ENCODE measurements at places on chromosomes 7 and 10.

DNA sequence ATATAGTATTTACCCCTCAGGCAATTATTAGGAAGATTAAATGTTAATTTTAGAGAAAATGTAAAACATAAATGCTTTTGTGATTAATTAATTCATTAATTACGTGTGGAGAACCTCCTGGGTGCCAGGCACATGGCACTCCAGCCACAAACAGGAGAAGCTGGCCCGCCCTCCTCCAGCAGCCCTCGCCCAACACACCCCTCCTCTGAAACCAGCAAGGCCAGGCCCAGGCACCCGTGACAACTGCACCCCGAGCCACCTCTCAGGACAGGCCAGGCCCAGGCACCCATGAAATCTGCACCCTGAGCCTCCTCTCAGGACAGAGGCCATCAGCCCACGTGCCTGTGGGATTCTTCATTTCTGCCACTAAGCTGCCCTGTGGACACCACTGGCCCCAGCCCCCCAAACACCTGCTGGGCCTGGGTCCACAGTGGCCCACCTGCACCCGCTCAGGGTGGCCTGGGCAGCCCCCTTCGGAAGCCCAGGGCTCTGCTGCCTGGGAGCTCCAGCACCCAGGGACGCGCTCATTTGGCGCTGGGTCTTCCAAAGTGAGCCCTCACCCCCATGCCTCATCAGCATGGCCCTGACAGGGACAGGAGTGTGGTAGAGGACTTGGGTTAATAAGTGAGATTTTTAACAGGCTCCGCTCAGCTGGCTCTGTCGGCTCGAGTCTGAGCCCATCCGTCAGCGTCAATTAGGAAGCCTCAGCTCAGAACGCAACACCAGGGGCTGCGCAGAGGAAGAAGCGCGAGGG is 482.1 kb downstream of the DNAJB6 start:
- DNase-seq, result no peak

DNA sequence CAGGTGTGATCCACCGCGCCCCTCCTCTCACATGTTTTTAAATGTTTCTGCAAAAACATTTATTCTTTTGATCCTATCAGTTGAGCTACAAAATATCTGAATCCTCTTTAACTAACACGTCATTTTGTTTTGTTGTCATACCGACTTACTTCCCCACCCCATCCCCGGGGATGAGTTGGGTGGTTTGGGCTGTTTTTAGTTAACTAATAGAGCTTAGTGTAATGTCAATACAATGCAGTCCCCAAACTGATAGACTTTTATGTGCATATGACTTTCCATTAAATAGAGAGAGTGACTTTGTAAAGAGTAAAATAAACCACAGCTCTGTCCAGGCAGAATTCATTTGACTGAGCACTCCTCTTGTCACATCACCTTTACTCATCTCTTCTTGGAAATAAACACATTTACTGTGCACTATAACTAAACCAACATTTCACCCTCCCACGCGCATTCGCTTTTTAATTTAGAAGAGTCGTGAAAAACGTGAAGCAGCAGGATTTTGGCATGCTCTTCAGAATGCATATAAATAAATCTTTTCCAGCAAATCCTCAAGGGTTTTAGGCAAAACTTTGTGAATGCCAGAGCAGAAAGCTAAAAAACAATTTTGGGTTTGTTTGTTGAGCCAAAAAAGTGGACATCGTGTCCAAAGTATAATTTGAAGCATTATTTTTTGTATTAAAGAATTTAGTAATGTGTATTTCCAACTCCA is 187.4 kb upstream of the MGMT start:
- DNase-seq, result no peak

GRCh38 chr7:2947058-2947780 is 96.4 kb downstream of the CARD11 start:
- no peak for DNase-seq

DNA sequence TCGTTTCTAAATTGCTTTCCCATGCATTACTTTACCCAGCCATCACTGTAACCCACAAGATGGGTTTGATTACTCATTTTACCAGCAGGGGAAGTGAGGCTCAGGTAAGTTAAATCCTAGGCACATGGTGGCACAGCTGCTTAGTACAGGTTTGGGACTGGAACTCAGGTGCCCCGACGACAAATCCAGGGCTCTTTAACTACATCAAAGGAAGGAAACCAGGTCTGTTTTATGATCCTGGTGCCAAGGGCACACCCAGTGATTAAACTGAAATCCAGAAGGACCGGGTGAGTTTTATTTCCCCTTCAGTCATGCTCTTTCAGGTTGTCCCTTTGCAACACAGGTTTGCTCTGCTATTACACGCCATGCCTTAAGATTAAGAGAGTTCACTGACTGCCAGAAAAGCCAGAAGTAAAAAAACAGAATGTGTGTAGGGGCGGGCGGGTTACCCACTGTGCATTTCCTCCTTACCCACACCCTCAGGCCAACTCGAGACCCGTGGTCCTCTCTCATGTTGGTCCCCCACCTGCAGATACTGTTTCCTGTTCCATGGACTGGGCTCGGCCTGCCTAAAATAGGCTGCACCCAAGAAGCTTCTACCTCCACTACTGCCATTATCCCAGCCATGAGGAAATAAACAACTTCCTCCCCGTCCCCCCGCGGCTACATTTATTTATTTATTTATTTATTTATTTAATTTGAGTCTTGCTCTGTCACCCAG is 55.1 kb upstream of the KDM7A start:
- DNase-seq, result no peak

DNA sequence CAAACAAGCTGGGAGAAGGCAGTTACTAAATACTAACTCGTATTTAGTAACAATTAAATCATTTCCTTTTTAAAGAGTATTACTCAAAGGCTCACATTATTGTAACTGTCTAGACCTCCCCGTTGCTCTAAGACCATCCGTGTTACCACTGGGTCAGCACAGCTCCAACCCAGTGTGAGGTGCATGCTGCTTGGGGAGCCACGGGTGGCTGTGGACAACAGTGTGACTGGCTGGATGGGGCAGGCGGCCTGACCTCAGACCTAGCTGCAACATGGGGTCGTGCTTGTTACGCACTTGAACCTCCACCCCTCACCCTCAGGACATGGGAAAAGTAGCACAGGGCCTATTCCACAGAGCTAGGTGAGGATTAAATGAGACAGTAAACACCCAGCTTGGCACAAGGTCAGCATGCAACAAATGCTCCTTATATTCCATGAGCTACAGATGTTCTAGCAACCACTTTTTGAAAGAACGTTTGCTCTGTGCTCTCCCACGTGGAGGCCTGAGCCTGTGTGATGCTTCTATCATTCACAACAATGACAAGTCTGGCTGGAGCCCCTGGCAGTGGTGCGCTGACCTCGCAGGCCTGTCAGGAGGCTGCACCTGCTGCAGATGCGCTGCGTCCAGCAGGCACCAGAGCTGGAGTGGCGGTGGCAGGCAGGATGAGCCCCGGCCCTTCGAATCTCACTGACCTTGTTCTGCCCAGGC is 135.7 kb downstream of the PKD1L1 start:
- no peak for DNase-seq

- no peak for DNase-seq
These were observed 34.1 kb downstream of the DNAJB9 start for GRCh38 chr7:108603656-108604306.

- no peak for DNase-seq
These were observed 2.5 kb downstream of the FZD1 start for GRCh38 chr7:91266689-91267090.

DNA sequence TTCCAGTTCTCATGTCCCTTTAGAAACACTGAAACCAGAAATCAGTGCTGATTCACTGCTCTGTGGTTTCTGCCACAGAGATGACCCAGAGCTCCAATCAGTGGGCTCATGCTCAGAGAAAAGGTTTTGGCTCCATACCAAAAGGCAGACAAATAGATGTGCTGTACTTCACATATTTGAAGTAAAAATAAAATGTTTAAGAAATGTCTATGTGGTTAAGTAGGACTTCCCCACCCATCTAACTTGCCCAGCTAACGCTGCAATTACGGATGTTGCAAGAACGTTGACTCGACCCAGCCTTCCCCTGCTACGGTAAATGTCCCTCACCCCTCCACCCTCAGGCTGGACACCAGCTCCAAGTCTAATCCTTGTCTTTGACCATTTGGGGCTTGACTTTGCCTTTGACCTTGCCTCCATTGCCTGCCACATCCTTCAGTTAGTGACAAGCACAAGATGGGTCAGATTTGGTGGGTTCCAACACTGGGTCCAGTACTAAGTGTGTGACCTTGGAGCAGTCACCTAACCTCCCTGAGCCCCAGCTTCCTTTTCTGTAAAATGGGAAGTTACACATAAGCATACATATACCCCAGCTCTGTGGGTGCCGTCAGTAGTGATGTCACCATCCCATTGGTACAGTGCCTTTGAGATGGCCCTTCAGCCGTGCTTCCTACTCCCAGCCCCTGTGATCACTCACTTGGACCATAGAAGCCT is 95.8 kb downstream of the CHST15 start:
- DNase-seq, result no peak

GRCh38 chr10:52855546-52856325 is 83.2 kb upstream of the MBL2 start:
- DNase-seq, result no peak

- DNase-seq, result no peak
These were observed 685.7 kb upstream of the IGFBP3 start for GRCh38 chr7:46606761-46607160.

DNA sequence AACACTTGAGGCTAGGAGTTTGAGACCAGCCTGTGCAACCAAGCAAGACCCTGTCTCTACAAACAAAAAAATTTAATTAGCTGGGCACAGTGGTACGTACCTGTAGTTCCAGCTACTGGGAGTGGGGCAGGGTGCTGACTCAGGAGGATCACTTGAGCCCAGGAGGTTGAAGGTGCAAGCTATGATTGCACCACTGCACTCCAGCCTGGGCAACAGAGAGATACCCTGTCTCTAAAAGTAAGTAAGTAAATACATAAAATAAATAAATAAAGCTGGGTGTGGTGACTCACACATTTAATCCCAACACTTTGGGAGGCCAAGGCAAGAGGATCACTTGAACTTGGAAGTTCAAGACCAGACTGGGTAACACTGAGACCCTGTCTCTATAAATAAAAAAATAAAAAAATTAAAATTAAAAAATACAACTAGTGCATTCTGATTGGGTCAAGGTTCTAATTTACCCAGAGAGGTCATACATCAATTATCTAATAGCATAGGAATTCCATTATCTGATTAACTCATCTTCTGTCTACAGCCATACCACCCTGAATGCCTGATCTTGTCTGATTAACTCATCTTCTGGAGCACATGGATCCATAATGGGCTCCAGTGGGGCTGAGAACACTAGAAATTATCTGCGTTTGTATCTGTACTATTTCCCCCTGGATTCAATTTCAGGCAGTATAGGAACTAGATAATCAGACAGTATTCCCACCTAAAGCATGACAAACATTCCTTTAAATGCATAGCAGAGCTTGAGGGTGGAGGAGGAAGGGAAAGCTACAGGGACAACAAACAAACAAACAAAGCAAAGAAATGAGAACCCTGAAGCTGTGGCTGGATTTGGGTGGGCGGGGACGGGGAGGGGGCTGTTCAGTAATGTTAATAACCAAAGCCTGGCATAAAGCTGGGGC is 21.0 kb upstream of the HILPDA start:
- DNase-seq, result no peak

- no peak for DNase-seq
These were observed 53.9 kb downstream of the AP3M1 start for GRCh38 chr10:74096777-74097176.

DNA sequence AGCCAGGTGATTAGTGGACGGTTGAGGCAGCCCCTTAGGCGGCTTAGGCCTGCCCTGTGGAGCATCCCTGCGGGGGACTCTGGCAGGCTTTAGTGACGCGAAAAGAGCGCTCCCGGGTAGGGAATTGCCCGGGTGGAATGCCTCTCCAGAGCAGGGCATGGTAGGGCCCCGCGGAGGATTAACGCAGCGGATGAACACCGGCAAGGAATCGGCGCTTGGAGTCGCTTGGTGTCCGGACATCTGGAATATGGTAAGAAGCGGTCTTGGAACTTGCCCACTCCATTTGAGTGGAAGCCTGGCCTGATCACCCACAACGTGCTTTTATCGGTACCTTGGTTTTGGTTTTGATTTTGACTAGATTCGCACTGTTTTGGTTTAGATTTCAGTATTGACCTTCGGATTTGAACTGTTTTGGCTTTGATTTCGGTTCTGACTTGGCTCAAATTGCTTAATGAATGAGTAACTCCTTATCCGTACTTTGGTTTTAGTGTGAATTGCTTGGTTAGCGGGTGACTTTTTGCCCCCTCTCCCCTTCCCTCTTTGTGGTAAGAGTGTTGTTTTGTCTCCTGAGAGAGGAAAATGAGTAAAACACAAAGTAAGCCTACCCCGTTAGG is 24.2 kb upstream of the CHST3 start:
- DNase-seq, result no peak

DNA sequence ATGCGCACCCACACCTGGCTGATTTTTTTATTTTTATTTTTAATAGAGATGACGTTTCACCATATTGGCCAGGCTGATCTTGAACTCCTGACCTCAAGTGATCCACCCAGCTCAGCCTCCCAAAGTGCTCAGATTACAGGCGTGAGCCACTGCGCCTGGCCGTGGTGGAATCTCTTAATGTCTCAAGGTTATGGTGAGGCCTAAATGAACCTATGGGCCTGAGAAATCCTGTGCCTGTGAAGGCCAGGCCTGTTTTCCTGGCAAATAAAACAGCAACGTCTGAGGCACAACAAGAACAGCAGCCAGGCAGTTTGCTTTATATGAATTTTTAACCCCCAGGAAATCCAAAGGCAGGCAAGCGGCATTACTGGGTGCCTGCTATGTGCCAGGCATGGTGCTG is 297.5 kb upstream of the ZMIZ1 start:
- DNase-seq, result no peak

DNA sequence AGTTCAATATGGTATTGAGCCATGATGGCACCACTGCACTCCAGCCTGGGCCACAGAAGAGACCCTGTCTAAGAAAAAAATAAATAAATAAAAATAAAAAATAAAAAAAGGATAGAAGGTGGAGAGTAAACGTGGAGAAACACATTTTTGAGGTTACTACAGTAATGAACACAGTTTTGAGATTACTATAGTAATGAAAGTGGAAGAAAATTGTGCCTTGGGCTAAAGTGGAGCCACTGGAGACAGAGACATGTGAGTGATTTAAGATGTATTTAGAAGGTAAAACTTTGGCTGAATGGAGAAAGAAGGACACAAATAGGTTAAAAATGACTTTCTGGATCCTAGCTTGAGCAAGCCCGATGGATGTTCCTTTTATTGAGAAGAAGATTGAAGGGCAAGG is 76.8 kb downstream of the HGF start:
- no peak for DNase-seq

DNA sequence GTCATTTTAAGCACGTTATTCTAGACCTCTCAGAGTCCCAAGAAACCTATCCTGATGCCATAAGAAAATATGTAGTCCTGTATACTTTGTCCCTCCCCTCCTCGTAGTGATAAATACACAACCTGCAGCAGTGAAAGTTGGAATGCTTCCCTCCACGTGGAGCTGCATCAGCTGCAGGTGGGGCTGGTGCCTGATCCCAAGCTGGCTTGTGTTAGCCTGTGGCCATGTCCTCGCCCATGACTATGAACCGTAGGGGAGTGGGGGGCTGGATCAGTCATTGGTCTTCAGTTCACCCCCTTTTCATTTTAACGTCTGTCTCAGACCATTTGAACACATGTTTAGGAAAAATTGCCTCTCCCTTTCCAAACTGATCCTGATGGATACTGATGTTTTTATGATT is 171.4 kb upstream of the HABP2 start:
- DNase-seq, result no peak

GRCh38 chr7:150973571-150974451 is 4.3 kb downstream of the KCNH2 start:
- DNase-seq, result no peak

- DNase-seq, result no peak
These were observed 17.6 kb upstream of the AKR1C3 start for GRCh38 chr10:5076615-5077014.

GRCh38 chr7:22920672-22921071 is 93.3 kb downstream of the HYCC1 start:
- no peak for DNase-seq
